ENCODE measurements at places on chromosomes 3 and 15.

DNA sequence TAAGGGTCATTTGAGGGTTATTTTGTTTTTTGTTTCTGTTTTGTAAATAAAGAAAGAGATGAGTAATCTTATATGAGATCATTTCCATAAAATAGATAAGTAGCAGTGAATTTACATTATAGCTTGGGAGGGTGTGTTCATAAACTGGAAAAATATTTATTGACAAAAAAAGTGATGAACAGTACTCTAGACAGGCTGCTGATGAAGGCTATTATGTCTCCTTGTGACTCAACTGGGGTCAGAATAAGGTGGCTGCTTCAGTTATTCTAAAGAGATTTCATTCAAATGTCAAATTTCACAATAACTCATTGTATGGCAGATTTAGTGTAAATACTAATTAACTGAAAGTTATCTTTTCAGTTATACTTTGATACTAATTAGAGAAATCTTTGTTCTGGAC, 251.1 kb upstream of the CMC1 start:
- no peak for DNase-seq

GRCh38 chr3:186516646-186517045, 27.5 kb downstream of the CRYGS start:
- no peak for DNase-seq

DNA sequence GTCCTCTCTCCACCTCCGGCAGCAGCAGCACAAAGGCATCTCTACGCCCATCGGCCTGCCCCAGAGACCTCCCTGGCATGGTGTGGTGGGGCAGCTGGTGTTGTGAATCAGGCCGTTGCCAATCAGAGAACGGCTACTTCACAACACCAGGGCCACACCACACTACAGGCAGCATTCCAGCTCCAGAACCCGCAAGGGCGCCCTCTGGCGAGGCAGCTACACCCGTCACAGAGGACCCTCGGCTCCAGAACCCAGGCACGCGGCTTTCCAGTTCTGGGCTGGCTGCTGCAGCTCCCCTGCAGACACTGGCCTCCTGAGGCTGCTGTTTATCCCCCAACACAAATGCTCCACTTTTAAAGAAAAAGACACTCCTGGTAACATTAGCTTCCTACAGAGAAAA, 127.5 kb upstream of the TOPAZ1 start:
- DNase-seq, result no peak

DNA sequence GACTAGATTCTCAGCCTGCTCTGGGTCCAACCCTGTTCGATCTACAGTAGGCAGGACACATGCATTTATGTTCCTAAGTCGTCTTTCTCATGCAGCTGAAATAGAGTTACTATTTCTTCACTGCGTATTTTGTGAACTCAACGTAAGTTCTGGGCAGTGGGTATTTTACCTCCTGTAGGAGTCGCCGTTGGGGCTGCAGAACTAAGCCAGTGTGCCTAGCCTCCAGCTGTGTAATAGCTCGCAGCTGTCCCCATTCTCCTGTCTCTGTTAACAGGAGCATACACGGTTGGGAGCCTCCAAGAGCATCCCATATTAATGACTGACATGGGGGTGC, 58.4 kb upstream of the HRH1 start:
- DNase-seq, result no peak

DNA sequence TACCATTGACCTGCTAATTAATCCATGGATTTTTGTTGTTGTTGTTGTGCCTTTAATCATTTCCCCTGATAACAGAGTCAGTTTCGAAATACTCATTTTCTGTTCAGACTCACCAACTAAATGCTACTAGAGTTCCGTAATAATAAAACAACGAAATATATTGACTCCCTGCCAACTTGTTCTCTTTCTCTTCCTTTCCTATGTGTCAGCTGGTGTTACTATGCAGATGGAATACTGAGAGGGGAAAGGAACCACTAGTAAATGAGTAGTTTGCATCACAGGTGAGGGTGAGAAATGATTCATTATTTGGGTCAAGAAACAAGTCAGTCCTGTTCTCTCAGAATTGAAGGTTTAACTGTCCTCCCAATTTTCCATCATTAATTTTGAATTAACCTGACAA, 1027.3 kb downstream of the TUSC7 start:
- DNase-seq, result no peak

- DNase-seq, result no peak
Measured at GRCh38 chr3:173789530-173790162, 392.1 kb downstream of the NLGN1 start.

GRCh38 chr3:15823092-15823491, 25.3 kb upstream of the ANKRD28 start:
- DNase-seq, result no peak

DNA sequence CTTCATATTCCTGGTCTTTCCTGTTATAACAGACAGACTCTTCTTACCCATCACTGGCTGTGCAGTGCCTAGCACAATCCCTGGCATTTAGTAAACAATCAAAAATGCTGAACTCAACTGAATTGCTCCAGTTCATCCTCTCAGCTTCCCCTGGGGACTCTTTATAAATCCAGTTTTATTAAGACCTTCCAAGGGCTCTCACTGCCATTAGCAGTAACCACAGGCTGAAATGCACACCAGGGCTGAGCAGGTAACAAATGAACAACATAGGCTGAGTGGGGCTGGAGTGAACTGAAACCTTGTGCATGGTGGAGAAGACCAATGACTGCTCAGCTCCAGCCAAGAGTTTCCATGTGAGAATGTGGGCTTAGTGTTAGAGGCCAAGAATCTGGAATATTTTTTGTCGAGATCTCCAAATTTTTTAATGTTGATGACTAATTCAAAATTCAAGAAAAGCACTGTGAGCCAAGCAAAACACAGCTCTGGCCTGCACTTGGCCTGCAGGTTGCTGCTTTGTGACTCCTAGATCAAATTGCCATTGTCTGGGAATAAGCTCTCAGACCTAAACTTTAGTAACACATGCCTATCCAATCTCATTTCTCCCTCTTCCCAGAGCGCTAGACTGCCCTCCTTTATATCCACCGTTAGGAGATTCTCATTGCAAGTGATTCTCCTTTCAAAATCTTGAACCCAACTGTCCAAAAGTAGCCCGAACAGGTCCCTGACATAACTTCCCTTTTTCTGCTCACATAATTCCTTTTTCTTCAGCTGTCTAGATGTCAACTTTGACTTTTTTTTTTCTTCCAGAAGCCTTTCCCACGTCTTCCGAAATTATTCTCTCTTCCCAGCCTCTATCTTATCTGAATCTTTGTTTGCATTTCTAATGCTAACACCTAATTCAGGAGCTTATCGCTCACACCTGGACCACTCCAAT, 7.4 kb downstream of the SQOR start:
- DNase-seq, result no peak

- DNase-seq, result no peak
Measured at GRCh38 chr15:70742928-70743327, 20.4 kb downstream of the UACA start.

Measured in naive thymus-derived CD8-positive, alpha-beta T cell (primary cell).